ENCODE measurements at places on chromosomes 11 and 22.

- DNase-seq: no peak
These were observed 53.2 kb downstream of the MTMR3 start for GRCh38 chr22:29936186-29936585.

DNA sequence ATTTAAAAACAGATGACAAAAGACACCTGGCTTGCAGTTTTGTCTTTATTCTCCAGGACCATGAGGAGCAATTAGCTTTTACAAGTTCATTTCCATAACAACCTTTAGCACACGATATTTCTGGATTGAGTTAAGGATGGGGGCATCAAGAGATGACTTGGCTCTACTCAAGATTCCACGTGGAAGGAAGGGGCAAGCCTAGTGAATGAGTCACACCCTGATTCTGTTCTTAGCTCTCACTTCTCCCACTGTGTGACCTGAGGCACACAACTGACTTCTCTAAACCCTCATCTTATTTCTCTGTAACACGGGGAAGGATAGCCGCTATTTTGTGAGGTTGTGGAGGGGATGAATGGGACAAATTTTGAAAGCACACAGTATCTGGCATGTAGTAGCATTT is 185.5 kb downstream of the KIRREL3 start:
- DNase-seq: no peak

DNA sequence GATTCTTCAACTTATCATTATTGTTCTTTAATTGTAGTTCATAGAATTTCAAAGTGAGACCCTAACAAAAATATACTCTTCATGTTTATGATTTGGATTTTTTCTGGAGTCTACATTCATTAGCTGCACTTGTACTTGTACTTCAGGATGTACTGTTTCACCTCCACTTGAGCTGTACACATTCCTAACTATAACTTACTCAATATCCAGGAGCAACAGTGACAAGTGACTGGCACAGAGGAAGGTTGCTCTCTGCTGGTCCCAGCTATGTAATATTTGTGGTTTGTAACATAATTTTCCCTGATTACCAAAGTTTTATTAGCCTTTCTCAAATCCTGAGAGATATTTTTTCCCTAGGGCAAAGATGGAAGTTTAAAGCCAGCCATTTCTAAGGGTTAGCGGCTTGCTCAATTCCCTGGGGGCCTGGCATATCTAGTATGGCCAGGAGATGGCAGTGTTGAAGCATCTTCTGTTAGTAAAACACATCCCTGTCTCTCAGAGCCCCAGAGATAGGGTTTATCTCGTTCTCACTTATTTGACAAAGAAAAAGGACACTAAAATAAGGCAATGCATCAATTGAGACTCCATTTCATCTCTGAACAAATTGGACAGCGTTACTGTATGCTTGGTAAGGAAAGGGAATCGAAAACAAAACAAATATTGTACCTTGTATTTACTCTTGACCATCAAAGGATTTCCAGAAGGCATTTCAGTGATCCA is 14.2 kb downstream of the OR52A5 start:
- DNase-seq: peak; percentile 43

GRCh38 chr22:18114495-18114894 is 3.9 kb downstream of the TUBA8 start:
- no peak for DNase-seq

DNA sequence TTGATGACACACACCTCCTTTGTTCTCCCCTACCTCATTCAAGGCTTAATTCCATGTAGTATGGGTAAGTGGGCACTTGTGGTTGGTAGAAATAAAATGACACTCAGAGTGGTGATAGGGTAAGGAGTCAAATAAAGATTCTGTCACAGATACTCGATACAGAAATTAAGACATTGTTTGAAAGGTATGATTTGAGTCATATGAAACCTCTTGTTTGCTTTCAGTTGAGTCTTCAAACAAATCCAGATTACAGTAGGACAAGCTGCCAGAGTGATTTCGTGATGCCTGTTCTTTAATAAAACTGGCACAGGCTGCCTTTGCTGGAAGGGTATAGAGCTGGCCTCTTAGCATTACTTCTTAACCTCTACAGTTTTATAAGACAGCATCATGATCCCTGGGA is 182.4 kb downstream of the SPON1 start:
- no peak for DNase-seq

- DNase-seq: no peak
These were observed 979 bp downstream of the ZBED5 start for GRCh38 chr11:10856689-10857458.

DNA sequence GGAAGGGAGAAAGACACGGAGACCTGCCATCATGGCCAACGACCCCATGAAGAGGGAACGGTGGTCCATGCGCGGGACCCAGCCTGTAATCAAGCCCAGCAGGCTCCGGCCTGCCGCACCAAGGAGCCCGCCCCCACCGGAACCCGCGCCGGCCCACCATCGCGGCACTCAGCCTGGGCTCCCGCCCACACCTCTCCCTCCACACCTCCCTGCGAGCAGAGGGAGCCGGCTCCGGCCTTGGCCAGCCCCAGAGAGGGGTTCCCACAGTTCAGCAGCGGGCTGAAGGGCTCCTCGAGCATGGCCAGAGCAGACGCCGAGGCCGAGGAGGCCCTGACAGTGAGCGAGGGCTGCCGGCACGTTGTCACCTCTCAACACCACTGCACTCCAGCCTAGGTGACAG is 1302.8 kb upstream of the CNTN5 start:
- DNase-seq: no peak

GRCh38 chr11:75716659-75717058 is 979 bp upstream of the MOGAT2 start:
- no peak for DNase-seq

GRCh38 chr11:56948991-56949515 is 39.7 kb upstream of the OR5AK2 start:
- no peak for DNase-seq

DNA sequence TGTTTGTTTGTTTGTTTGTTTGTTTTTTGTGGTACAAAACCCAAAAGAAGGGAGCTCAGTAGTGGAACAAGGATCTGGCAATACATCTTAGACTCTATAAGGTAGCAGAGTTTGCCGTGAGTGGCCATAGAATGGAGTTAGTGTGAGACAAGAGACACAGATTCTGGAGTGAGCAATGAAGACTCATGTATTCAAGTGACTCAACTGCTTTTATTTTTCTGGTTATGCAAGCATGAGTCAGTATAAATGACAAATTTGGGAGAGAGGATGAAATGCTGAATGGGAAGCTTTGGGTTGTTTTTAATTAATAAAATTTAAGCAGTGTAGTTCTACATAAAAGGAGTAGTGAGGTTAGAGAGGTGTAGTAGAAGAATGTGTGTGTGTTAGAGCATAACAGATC is 143.6 kb upstream of the ANO5 start:
- DNase-seq: no peak

GRCh38 chr11:101916422-101916821 is at the start of gene ANGPTL5:
ANGPTL5 (minus strand) TSS chr11:101916522; CDS start chr11:101907909, 8,613 bp downstream.
- DNase-seq: no peak

- no peak for DNase-seq
These were observed 108.1 kb downstream of the MORC2 start for GRCh38 chr22:30860176-30861105.

All from CD4-positive, alpha-beta T cell treated with Interleukin-6 for 4 hours (primary cell).